ENCODE measurements at places on chromosomes 7 and 10.

- DNase-seq: no peak
These were observed 854.2 kb upstream of the AUTS2 start for GRCh38 chr7:68744036-68744435.

- no peak for DNase-seq
These were observed 98.2 kb downstream of the PCDH15 start for GRCh38 chr10:54702583-54703485.

GRCh38 chr10:21724020-21724589 is 190.1 kb downstream of the MLLT10 start:
- no peak for DNase-seq

GRCh38 chr10:124011464-124011863 is 81.9 kb downstream of the CHST15 start:
- no peak for DNase-seq

DNA sequence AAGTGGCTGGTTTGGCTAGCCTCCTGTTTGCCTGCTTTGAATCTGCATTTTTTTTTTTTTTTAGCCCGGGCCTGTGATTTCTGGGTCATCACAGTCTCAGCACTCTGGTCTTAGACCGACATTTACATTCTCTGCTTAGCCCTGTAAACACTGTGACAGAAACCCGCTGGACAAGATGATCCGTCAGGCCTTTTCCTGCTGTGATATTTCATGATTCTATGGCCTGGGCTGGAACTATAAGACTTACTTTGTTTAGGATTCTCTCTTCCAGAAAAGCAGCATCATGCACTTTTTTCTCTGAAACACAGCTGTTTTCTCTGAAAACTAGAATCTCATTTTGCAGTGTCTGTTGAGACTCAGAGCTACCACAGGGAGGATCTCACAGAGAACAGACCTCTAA is 705.5 kb downstream of the GRID1 start:
- no peak for DNase-seq

GRCh38 chr10:2256241-2256640 is 518.9 kb upstream of the ADARB2 start:
- no peak for DNase-seq

- no peak for DNase-seq
These were observed 666.7 kb upstream of the C7orf33 start for GRCh38 chr7:147923841-147924240.

- DNase-seq: no peak
These were observed 84.1 kb upstream of the PPIF start for GRCh38 chr10:79262959-79263746.

- DNase-seq: no peak
These were observed 129.7 kb downstream of the C10orf105 start for GRCh38 chr10:71589617-71590551.

All from GM13976 (cell line).